ENCODE measurements at places on chromosomes 6 and 20. TPM values are rescaled to one million over a fixed set of nuclear protein-coding genes. Genes with fewer than 3 reads are reported as not detected.

Gene LHFPL5
- total RNA-seq, result not detected

Gene POPDC3
- total RNA-seq, result 52.2 TPM

Gene ZSCAN23
- 4.7 TPM for total RNA-seq

Gene ATXN1
- total RNA-seq, result 30.8 TPM

Gene NR2E1
- total RNA-seq, result not detected

Gene SLC22A7
- total RNA-seq, result not detected

Gene CTAGE9
- total RNA-seq, result not detected

Gene GPX5
- not detected for total RNA-seq

Gene NFATC2
- total RNA-seq, result 3.1 TPM

Gene SRSF6
- total RNA-seq, result 44.9 TPM

Gene C20orf204
- total RNA-seq, result 0.52 TPM

Gene BPIFB2
- not detected for total RNA-seq

Gene PPIL4
- total RNA-seq, result 19.3 TPM

Gene TAGAP
- total RNA-seq, result 2.1 TPM

Gene RSPH4A
- 0.52 TPM for total RNA-seq

Gene KCNB1
- 2.1 TPM for total RNA-seq

Gene RNASET2
- 20.9 TPM for total RNA-seq

Gene DLL1
- total RNA-seq, result 13.6 TPM

Gene SERINC1
- total RNA-seq, result 176 TPM

Gene PGC
- total RNA-seq, result 0.52 TPM

Gene MTHFD1L
- total RNA-seq, result 15.1 TPM

Gene GHRH
- not detected for total RNA-seq

Gene NPEPL1
- total RNA-seq, result 20.9 TPM

Gene SLC35F1
- total RNA-seq, result 3.1 TPM

Gene SLC22A3
- total RNA-seq, result 8.4 TPM

Gene RBL1
- 10.4 TPM for total RNA-seq

Gene CALHM4
- total RNA-seq, result not detected

Gene PI16
- total RNA-seq, result 19.8 TPM

Gene HLA-DPB1
- total RNA-seq, result 9.9 TPM

Gene PSORS1C1
- under 0.01 TPM for total RNA-seq

Gene GTF2H4
- 7.3 TPM for total RNA-seq

Gene INSM1
- not detected for total RNA-seq

Gene GUCA1A
- total RNA-seq, result not detected

Gene EDN1
- 6.8 TPM for total RNA-seq

Gene CLVS2
- under 0.01 TPM for total RNA-seq

Gene CD83
- 13.6 TPM for total RNA-seq

Gene UBE2C
- 10.4 TPM for total RNA-seq

Gene ATP6V1G2
- total RNA-seq, result 1.0 TPM

Gene CGA
- not detected for total RNA-seq

Gene ARMH2
- not detected for total RNA-seq

Gene SIRPG
- total RNA-seq, result under 0.01 TPM

Gene C4B
- total RNA-seq, result 18.3 TPM

All from skeletal muscle tissue (tissue), 5 donors.